LNCaP clone FGC (cell line): ENCODE measurements at places on chromosomes 3 and 15.

- DNase-seq: no peak
These were observed 307.4 kb upstream of the NR2F2 start for GRCh38 chr15:96023081-96023480.

DNA sequence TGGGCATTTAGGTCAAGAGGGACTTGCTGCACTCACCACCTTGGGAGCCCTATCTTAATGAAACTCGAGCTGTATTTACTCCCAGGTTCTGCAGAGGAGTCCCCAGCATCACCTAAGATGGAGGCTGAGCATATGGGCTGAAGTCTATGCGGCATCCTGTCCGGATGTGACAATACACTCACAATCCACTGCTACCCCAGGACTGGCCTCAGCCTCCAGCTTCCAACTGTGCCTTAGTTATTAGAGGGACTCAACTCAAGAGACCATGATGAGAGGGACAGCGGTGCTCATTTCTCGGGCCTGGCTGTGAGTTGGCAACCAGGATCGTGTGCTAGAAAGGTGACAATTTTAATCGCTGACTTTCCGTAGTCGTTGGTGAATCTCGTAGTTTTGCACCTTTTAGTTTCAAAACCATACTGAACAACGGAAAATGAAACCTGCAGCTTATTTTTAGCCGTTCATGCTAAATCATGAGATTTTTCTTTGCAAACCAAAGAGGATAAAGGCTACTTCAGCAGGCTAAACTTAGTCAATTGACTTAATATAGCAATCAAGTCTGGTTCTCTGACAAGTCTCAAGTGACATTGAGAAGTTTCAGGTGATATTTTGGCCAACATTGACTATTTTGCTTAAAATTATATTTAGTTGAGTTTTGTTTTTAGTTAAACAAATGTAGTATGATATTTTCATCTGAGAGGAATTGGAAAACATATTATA, 11.1 kb downstream of the ZBTB38 start:
- no peak for DNase-seq

- no peak for DNase-seq
These were observed 11.2 kb upstream of the TBC1D5 start for GRCh38 chr3:17753632-17753992.

DNA sequence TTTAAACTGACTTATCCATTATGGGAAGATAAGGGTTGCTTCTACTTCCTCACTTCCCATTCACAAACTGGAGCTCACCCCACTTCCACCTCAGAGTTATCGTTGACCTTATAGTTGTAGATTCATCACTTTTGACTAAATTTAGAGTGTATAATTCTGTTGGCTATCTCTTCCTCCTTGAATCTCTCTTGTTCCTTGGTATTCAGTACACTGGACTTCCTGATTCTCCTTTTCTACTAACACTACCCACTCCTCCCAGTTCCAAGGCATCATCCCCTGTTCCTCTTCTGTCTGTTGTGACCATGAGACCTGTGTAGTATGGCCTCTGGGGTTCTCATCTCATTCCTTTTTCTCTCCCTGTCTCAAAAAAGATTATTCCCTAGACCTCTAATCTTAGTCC, 5.9 kb upstream of the GPR87 start:
- no peak for DNase-seq

- DNase-seq: no peak
These were observed 40.8 kb downstream of the CSNK1G1 start for GRCh38 chr15:64315216-64315615.

DNA sequence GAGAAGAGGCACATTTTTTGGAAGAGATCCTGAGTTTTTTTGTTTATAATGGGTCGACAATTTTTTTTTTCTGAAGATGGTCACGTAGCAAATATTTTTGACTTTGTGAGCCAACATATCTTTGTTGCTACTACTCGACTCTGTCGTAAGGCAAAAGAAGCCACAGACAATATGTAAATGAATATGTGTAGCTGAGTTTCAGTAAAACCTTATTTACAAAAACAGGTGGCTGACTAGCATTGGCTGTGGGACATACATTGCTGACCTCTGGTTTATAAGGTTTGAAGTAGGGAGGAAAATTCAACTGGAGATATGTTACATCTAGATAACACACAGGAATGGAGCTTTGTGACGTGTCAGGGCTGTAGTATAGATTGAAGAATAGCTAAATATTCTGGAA, 22.5 kb upstream of the NANOGP8 start:
- no peak for DNase-seq
